ENCODE measurements at places on chromosomes 4 and X.

DNA sequence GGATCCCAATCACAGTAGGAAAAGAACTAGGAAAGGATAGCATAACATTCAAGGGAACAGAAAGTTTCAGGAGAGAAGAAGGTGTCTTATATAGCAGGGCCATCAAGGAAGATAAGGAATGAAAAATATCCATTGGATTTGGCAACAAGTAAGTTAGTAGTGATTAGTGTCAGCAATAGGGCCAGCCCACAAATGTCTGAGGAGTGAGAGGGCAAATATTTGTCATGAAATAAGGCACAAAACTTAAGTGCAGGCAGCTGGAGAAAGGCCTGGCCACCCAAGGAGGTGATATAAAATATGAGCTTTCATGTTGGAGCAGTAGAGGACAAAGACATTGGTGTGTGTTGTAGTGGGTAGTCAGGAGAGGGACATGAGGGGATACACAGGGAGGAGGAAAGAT is 132.1 kb downstream of the COL4A6 start:
- no peak for DNase-seq

GRCh38 chrX:16946361-16946964 is at the start of gene REPS2:
Gene REPS2 (plus strand): TSS chrX:16946658. CDS start chrX:16946862, 204 bp downstream.
- DNase-seq = peak; percentile 69

GRCh38 chrX:64437665-64438064 is 42.4 kb upstream of the MTMR8 start:
- DNase-seq = no peak

DNA sequence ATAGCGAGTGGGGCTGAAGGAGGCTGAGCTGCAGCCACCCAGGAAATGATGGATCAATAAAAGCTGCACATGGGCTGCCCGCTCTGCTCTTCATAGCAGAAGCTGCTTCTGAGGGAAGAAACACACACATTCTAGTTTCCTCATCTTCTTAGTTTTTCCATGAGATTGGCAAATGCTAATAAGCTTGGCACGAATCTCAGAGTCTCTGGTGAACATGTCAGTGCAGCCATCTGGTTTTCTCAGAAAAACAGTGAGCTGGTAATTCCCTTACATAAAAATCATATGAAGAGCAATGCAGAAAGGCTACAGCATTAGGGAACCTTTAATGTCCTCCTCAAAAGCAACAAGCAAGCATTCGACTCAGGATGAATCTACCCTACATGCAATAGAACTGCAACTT is 69.9 kb downstream of the GATB start:
- no peak for DNase-seq

- no peak for DNase-seq
These were observed 43.2 kb downstream of the PARM1 start for GRCh38 chr4:74975848-74976824.

GRCh38 chr4:179817317-179817716 is 2375.1 kb upstream of the AGA start:
- DNase-seq = no peak

DNA sequence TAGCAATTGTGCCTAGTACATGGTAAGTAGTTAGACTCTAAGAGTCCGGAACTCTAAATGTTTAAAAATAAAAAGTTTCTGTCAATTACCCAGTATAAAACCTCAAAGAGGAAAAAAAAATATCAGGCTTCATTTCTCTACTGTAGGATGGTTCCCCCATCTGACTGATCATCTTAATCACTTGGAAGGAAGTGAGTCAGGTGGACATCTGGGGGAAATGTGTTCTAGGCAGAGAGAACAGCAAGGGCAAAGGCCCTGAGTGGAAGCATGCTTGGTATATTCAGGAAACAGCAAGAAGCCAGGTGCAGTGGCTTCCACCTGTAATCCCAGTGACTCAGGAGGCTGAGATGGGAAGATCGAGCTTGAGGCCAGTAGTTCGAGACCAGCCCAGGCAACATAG is 2.9 kb upstream of the EIF1AX start:
- no peak for DNase-seq

- no peak for DNase-seq
These were observed 57.0 kb downstream of the RTL9 start for GRCh38 chrX:110415440-110416170.

DNA sequence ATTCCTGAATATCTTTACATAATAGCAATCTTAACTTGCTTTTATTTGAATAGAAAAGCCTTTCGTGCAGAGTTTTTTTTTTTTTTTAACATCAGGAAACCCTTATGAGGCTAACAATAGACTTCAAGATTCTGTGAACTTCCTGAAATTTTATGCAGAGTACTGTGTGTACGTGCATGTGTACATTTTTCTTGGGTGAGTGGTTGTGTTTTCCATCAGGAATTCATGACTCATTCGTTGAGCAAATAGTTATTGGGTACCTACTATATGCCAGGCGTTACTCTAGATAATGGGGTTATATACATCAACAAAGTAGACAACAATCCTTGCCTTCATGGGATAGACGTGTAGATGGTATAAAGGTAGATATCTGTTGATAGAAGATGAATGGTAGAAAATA is 59.1 kb downstream of the MRPL1 start:
- no peak for DNase-seq

DNA sequence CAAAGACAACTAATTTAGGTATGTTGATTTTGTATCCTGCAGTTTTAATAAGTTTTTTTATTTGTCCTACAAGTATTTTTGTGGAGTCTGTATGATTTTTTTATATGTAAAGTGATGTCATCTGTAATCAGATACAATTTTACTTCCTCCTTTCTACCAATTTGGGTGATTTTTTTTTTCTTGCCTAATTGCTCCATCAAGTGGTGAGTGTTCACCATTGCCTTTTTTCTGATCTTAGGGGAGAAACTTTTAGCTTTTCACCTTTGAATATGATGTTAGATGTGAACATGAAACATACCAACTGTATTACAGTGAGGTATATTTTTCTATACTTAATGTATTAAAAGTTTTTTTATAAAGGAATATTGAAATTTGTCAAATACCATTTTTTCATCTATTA is 362.3 kb downstream of the PABPC4L start:
- no peak for DNase-seq

GRCh38 chr4:47218631-47219030 is 187.3 kb downstream of the GABRB1 start:
- DNase-seq = no peak

DNA sequence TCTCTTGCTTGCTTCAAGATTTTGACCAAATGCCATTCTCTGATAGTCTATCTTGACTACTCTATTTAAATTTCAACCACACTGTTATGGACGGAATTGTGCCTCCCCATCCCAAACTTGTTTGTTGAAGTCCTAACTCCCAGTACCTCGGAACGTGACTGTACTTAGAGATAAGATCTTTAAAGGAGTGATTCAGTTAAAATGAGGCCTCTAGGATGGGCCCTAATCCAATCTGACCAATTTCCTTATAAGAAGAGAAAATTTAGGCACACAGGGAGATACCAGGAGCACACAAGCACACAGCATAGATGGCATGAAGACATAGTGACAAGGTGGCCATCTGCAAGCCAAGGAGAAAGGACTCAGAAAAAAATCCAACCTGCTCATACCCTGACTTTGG is 269.9 kb downstream of the KCNIP4 start:
- no peak for DNase-seq

DNA sequence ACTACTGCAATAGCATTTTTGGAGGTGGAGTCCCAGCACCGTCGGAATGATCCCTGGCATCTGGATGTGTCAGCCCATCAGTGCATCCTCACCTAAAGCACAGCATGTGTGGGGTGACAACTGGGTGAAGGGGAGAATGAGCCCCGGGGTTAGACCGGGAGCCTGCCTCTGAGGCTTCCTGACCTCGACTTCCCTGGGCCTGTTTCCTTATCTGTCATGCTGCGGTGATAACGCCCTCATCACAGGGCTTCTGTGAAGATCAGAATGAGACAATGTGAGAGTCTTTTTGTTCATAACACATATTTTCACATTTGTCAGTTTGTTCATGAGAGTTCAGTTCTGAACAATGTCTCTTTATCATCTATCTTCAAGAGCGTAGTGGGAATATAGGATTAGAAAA is 31.1 kb upstream of the PDLIM3 start:
- DNase-seq = no peak

DNA sequence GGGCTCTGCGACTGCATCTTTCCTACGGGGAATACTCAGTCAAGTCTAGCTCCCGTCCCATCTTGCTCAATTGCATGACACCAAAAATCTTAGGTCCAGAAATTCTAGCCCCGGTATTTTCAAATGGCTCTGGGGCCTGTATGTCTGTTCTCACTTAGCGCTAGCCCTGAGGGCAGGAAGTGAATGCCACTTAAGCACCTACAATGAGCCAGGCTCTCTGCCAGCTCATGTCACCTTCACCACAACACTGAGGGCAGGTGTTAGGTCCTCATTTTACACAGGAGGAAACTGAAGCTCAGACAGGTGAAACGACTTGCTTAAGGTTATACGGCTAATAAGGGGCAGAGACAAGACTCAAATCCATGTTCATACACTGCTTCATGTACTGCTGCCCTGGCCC is 282.8 kb downstream of the PPP1R2C start:
- no peak for DNase-seq

- no peak for DNase-seq
These were observed 620 bp downstream of the ANAPC10 start for GRCh38 chr4:145097331-145097820.

GRCh38 chr4:63620271-63620670 is 789.0 kb downstream of the TECRL start:
- no peak for DNase-seq

DNA sequence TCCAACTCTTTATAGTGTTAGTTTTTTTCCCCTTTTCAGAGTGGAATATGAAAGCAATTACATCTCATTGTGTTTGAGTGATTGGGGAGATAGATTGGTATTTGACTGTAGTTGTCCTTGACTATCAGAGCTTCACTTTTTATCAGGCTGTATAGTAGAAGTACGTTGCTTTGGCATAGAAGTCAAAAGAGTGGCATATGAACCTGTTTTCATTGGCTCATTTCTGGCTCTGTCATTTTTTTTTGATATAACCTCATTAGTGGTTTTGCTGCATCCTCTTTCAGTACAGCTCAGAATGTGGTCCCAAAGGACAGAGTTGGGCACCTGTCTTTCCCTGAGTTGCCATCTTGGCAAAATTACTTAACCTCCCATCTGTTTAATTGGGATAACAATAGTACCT is 1.4 kb downstream of the TMA16 start:
- no peak for DNase-seq

DNA sequence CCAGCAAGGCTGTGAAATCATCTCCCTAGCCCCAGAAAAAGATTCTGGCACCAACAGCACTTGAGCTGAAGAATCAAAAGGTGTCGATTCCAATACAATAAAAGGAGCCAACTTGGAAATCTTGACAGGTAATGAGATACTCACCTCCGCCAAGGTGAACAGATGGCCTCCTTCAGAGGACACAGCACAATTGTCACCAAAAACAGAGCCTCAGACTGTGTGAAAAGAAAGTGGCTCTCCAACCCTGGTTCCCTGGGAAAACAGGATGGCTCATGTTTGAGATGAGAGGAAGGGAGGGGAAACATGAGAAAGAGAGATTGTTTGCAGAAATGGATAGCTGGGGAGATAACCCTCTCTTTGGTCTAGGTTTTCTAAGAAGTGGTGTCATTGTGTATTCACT is 168.9 kb downstream of the HS3ST1 start:
- DNase-seq = no peak

DNA sequence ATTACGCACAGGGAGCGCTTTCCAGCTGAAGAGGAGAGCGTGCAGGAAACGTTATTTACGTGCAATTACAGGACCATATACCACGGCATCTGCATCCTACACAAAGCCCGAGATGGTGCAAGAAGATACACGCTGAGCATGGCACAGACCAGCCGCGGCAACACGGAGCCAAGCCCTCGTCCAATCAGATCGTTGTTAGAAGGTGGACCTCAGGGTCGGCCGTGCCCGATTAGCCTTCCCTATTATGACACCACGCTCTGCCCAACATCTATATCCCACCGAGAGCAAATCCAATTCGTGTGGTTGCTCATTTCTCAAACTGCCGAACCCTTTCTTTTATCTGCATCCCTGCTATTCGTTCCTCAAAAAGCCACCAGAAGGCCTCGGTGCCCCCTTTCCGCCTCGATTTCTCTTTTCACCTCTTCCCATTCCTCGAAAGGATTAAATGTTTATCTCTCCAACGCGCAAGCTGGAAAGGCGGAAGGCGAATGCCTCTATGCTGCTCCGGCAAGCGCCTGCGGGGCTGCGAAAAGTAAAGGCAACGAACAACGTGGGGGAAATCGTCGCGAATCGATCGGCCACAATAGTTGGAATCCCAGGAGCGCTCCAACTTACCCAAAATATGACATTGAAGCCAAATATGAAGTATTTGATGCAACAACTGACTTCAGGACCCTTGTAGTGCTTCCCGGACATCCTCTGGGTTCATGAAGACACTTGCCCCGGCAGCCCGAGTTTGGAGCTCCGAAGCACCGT is 702 bp downstream of the TSPAN5 start:
- DNase-seq = no peak

DNA sequence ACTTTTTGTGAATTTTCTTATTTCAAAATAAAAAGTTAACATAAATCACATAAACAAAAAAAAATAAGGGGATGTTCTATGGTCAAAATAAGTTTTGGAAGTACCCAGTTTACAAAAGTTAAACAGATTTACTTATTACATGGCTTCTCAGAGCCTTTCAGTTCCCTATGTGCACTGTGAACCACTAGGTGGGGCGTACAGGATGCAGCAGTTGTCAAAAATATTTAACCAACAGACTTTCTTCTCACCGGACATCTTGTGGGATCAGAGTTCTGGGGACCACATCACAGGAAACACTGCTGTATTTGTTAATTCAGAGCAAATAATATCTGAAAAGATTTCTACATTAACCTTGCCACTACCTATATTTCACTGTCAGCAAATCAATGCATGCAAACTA is 74.1 kb downstream of the SMARCA1 start:
- no peak for DNase-seq

DNA sequence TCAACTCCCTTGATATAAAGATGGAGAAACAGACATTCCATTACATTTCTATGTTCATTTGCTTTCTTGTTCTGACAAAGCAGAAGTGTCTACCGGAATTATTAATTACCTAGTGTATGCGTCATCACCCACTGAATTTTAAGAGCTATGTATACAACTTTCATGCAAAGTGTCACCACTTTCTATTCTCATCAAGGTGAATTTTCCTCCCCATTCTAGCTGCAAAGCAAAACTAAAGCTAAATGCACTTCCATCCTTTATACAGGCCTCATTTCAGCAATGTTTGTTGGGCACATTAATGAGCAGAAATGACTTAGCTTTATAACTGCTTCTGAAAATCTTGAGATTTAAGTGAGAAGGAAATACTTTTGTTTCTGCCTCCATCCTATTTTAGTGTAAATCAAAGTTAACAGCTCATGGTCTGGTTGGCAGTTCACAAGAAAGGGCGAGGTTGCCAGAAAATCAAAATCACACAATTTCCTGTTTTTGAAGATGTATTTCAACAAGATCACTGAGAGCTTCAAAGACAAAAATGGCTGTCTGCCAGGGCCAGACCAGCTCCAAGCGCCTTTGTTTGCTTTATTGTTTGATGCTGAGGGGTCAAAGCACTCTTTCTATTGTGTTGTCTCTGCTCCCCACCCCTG is 7.2 kb upstream of the FAM9C start:
- DNase-seq = no peak

GRCh38 chr4:170001745-170002267 is 24.4 kb downstream of the MFAP3L start:
- no peak for DNase-seq

Data from stimulated activated CD4-positive, alpha-beta T cell treated with anti-CD3 and anti-CD28 coated beads, Interleukin-15, amount 100 ng/mL, for 1 hour (primary cell).